ENCODE measurements at places on chromosomes 2 and 18. TPM values are rescaled to one million over a fixed set of nuclear protein-coding genes. Genes with fewer than 3 reads are reported as not detected.

DNA sequence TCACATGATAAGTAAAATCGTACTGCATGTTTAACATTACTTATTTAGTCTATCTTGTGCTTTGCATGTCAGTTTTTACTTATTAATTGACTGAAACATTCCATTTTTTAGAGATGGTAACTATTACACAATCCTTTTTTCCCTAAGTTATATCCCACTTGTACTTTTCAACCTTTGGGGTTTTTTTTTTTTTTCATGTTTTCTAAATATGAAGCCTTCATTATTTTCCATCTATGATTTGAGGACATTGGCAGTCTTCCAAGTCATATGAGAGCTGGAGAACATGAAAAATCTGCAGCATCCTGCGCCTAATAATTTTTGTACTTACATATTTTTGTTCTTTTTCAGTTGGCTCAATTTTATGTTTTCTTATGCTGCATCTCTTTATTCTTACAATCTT, 113.9 kb downstream of the MYO1B start:
- no peak for DNase-seq

- peak; percentile 24 for DNase-seq
These were observed 104.7 kb upstream of the MYO3B start for GRCh38 chr2:170073288-170073687.

GRCh38 chr18:43486462-43486861, 209.2 kb upstream of the SYT4 start:
- DNase-seq = no peak

GRCh38 chr2:31940920-31941319, 69.9 kb downstream of the MEMO1 start:
- DNase-seq = no peak

- DNase-seq = no peak
These were observed 151.9 kb upstream of the MYCN start for GRCh38 chr2:15788455-15788829.

DNA sequence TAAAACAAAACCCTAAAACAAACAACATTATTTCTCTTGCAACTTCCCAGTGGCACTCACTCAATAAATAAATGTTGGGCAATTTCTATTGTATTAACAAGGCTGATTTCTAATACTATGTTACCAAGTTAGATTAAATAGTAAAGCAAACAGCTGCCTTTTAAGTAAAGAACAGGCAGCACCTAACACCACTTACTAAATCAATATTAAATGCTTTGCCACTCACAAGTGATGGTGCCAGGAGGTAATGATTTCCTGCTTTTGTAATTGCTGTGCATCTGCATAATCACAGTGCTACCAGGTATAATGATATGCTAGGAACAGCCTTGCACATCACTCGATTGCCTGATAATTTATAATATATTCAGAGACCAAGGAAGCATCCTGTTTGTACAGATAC, 276.5 kb downstream of the NBAS start:
- no peak for DNase-seq

- DNase-seq = no peak
These were observed 171.1 kb upstream of the CCDC150 start for GRCh38 chr2:196468394-196468793.

LYPD1 gene
- 24.5 TPM for total RNA-seq

CNTNAP5 gene
- 30.6 TPM for total RNA-seq

AAK1 gene
- 31.4 TPM for total RNA-seq

CCDC178 gene
- total RNA-seq = 2.9 TPM

ALKAL2 gene
- 2.0 TPM for total RNA-seq

CENPO gene
- total RNA-seq = 10.6 TPM

Measured in frontal cortex (tissue), 4 donors.